ENCODE measurements at places on chromosomes 3 and 15. TPM values are rescaled to one million over a fixed set of nuclear protein-coding genes. Genes with fewer than 3 reads are reported as not detected.

The SLC35G2 gene
- 6.7 TPM for total RNA-seq

The GPR15 gene
- total RNA-seq: not detected

The SNURF gene
- not detected for total RNA-seq

The SCAMP5 gene
- 3.4 TPM for total RNA-seq

The WNT7A gene
- total RNA-seq: not detected

The ZNF860 gene
- total RNA-seq: not detected

The RAMAC gene
- 25.1 TPM for total RNA-seq

The SEMA3F gene
- total RNA-seq: 22.9 TPM

The BCL6 gene
- 6.2 TPM for total RNA-seq

The MNS1 gene
- total RNA-seq: 10.9 TPM

- no peak for DNase-seq
Observed at GRCh38 chr15:77505556-77505955, 84.9 kb downstream of the HMG20A start.

DNA sequence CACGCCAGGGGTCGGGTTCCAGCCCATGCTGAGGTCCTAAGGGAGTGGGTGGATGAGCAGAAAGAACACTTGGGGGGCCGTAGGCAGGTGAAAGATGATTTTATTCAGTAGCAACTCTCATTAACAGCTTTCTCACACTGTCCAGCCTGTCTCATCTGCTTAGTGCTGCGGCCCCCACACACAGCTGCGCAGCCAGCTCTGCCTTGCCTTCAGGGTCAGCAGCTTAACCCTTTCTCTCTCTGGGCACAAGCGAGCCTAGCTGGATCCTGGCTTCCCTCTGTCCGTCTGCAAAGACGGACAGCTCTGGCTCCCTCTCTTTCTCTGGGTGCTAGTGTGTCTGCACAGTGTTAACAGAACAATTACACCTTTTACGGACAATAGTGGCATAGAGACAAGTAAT lies 21.3 kb downstream of the NPAP1 start:
- no peak for DNase-seq

DNA sequence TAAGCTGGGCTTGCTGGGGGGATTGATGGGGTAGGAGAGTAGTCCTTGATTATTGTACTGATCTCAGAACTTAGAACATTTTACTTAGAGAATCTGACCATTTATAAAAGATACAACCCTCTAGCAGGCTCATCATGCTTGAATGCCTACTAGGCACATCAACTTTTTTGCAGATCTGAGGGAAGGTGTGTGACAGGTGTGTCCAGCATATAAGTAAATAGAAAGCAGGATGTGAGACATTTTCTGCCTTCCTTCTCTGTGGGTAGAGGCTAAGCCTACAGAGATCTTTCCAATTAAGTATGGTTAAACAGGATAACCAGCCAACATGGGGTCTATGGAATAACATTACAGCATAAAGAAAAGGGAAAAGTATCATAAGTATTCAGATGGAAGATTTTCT lies 159.1 kb downstream of the AKAP13 start:
- no peak for DNase-seq

DNA sequence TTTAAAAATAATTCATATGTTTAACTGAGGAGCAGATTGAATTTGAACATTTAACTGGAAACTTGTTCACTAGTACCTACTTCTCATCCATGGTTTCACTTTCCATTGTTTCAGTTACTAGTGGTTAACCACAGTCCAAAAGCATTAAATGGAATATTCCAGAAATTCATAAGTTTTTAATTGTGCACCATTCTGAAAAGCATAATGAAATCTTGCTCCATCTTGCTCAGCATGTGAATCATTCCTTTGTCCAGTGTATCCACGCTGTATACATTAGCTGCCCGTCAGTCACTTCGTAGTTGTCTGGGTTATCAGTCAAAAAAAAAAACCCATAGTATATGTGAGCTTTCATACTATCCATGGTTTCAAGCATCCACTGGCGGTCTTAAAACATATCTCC lies 217.6 kb downstream of the TPRG1 start:
- DNase-seq: no peak

GRCh38 chr3:9730657-9731205 lies 804 bp upstream of the BRPF1 start:
- no peak for DNase-seq

- DNase-seq: no peak
Observed at GRCh38 chr3:62436785-62437184, 63.4 kb upstream of the FEZF2 start.

DNA sequence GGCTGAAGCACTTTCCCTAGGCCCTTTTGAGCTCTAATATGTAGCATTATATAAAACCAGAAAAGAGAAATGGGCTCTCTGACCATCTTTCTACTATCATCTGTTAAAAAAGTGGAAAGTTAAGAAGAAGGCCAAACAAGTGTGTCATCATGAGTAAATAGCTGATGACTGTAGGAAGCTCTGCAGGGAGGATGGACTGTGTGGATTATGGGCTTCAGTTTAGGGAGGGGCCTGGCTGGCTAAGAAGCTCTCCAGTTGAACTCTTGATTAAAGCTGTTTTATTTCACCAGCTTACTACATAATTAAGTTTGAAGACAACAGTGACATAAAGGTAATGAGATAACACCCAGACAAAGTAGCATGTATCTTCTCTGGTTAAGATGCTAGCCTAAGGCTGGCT lies 30.6 kb downstream of the INTS14 start:
- peak; percentile 67 for DNase-seq

DNA sequence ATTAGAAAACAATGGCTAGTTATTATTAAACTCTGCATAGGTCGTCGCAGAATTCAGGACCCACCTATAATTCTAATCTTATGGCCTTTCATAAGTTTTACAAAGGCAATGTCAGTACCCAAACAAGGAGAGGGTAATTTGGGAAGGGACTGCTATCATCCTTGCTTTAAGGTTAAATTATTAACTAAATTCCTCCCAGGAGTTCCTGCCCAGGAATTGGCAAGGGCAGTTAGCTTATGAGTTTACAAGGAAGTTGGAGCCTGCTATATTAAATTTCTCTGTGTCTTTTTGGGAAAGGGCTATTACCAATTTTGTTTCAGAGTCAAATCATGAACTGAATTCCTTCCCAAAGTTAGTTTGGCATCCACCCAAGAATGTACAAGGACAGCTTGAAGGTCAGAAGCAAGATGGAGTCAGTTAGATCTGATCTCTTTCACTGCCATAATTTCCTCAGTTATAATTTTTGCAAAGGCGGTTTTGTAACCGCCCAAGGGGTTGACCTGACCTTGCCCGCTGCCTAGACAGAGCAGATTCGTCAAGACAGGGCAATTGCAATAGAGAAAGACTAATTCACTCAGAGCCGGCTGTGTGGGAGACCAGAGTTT lies 45.3 kb upstream of the LHFPL4 start:
- no peak for DNase-seq

GRCh38 chr3:22360164-22360563 lies 609.2 kb upstream of the ZNF385D start:
- DNase-seq: no peak

DNA sequence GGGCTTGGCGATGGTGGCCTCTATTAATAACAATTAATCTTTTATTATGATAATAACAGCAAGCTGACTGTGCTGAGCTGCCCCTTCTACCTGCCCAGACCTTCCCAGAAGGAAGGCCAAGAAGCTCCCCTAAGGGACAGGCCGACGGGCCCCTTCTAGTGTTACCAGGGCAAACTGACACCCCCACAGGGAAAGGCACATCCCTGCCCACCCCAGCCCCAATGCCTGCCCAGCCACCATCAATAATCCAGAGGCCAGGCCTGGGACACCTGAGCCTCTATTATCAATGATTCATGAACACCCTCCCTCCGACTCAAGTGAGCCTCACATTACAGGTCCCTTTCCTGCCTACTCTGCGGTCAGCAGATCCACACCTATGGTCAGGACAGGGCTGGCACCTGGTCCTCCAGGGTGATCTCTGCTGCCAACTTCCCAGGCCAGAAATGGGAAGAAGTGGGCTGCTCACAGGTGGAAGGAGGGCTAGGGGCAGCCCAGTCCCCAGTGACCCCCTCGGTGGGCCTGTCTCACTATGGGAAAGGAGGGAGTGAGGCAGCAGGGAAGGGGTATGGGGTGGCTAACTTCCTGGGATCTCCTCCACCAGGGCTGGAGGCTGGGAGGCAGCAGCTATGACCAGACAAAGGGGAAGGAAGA lies 1.8 kb downstream of the TWF2 start:
- DNase-seq: no peak

- no peak for DNase-seq
Observed at GRCh38 chr3:38150780-38151528, 12.5 kb downstream of the MYD88 start.
